ENCODE measurements at places on chromosomes 16 and 17. TPM values are rescaled to one million over a fixed set of nuclear protein-coding genes. Genes with fewer than 3 reads are reported as not detected.

DNA sequence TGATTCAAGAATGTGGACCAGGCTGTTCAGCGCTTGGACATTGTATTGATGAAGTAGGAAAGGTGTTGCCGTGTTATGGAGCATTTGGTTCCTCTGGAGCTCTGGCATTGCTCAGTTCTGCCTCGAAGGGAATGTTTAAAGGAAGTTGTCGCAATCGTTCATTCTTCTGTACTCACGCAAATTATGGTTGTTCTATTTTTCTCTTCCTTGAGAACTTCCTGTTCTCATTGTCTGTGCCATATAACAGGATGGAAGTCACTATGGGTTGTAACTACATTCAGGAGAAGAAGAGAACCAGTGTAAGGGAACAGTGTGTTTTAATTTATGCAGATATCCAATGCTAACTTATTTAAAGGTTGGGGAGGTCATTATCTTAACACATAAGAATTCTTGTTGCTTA, 13.0 kb downstream of the PCTP start:
- no peak for DNase-seq

GRCh38 chr16:22029632-22030031, 21.7 kb downstream of the MOSMO start:
- DNase-seq = no peak

The SLFN5 gene
- 227 TPM for total RNA-seq

The KRT28 gene
- not detected for total RNA-seq

GRCh38 chr16:29806099-29806579, at the start of gene MAZ:
MAZ (plus strand) TSS chr16:29806529; CDS start chr16:29806702, 173 bp downstream.
- no peak for DNase-seq

DNA sequence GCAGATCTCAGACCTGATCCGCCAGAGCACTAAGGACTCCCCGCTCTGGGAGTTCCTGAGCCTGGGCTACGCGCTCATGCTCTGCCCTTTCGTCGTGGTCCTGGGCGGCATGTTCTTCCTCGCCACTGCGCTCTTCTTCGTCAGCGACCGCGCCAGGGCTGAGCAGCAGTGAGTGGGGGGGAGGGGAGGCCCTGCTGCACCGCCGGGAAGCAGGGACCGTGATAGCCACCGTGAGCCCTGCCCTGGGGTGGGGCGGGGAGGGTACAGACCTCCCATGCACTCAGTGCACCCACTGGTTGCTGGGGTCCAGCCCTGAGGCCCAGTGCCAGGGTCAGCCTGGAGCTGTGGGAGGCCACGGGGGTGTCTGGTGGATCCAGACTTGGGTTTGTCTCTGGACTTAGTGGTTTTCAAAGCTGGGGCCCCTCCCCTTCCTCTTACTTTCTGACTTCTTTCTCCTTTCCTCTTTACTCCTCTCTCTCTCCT, 18.9 kb downstream of the MYBBP1A start:
- DNase-seq = no peak

GRCh38 chr16:58638148-58639036, 8.8 kb upstream of the CNOT1 start:
- DNase-seq = no peak

The VMP1 gene
- 65.1 TPM for total RNA-seq

GRCh38 chr16:51440131-51440889, 289.2 kb upstream of the SALL1 start:
- no peak for DNase-seq

The SYCE1L gene
- total RNA-seq = 22.0 TPM

The SOST gene
- total RNA-seq = not detected

The KRTAP4-3 gene
- not detected for total RNA-seq

The RAB37 gene
- total RNA-seq = 34.0 TPM

DNA sequence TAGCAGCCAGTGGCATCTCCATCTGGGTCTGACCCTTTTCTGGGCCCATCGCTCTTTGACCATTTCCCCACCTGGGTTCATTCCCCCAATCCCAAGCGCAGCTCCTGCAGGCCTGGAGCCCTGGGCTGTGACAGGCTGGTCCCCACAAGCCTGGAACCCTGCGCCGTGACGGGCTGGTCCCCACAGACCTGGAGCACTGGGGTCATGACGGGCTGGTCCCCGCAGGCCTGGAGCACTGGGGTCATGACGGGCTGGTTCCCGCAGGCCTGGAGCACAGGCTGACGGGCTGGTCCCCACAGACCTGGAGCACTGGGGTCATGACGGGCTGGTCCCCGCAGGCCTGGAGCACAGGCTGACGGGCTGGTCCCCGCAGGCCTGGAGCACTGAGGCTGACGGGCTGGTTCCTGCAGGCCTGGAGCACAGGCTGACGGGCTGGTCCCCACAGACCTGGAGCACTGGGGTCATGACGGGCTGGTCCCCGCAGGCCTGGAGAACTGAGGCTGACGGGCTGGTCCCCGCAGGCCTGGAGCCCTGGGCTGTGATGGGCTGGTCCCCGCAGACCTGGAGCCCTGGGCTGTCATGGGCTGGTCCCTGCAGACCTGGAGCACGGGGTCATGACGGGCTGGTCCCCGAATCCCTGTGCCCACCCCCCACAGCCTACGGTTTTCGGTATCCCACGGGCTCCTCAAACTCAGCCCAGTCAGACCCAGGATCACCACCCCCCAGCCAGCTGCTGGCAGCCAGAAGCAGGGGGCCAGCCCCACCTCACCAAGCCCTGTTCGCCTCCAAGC, 16.6 kb downstream of the TMC6 start:
- DNase-seq = no peak

DNA sequence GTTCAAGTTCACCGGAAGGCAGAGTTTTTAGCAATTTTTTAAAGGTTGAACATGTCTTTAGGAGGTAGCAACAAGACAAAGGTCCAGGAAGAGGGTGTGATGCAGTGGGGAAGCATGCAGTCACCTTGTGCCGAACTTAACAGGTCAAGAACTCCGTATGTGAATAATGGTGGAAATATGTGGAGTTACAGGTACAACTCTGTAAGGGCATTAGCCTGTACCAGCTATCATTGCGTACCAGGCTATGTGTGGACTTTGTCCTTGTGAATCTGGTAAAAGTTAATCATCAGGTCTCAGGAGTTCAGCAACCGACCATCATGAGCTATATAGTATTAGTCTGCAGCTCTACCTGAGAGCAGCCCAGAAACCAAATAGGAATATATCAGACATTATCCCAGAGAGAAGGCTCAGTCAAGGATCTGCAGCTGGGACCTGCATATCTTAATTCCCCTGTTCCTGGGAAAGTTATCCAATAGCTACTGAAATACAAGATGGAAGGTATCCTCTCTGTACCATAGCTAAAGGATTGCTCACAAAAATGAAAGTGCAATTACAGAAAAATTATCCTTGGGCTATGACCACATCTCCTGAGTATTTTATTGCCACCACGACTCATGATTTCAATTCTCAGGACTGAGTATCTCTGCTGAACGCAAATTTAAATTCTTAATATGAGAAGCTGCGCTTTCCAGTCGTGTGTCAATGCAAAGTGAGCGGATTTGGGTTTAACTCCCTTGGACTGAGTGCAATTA, 469.3 kb downstream of the CDH13 start:
- DNase-seq = no peak

DNA sequence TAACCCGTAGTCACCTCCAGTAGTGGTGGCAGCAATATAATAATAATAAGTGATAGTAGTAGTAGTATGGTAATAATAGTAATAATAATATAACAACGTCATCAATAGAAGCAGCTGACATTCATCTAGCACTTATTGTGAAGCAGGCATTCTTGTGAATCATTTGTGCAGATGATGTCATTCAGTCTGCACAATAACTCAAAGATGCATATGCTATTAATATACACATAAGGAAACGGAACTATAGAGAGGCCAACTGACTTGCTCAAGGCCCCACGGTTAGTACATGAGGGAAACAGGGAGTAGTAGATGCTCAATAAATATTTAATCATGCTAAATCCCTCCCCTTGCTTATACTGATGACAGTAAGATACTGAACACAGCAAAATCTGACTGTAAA, 35.4 kb upstream of the GAN start:
- DNase-seq = no peak

DNA sequence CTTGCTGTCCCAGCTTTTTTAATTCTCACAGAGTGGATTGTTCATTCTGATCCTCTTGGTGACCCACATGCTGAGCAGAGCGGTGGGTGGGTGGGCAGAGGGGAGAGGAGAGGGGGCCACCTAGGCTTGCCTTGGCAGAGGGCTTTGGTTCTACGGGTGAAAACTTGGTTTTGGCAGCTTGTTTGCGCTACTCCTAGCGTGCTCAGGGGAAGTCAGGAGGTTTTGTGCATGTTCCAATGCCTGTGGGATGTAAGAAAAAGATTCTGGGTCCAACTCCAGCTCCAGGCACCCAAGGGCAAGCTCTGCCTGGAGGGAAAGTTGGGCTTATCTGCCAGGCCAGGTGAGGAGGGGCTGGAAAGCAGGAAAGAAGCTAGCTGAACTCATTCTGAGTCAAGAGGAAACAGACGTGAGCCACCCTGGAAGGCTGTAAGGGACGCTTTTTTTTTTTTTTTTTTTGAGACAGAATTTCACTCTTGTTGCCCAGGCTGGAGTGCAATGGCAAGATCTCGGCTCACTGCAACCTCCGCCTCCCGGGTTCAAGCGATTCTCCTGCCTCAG, 169.1 kb downstream of the WSCD1 start:
- no peak for DNase-seq

The SRCIN1 gene
- 0.60 TPM for total RNA-seq

All from naive thymus-derived CD8-positive, alpha-beta T cell (primary cell).